NCI-H1694 (cell line): ENCODE measurements at places on chromosomes 3 and 15.

DNA sequence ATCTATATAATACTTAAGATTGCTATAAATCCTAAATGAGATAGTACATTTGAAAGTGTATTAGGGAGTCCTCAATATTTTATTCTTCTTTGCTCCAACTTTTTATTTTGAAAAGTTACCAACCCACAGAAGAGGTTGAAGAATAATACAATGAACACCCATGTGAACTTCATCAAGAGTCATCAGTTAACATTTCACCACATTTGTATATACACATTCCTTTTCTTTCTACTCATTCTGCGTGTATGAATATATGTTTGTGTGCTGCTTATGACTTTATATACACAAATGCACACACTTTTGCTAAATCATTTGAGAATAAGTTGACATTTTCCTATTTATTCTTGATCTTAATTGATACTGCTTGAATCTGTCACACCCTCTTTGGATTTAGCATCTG, 193.3 kb upstream of the CGNL1 start:
- DNase-seq = no peak

DNA sequence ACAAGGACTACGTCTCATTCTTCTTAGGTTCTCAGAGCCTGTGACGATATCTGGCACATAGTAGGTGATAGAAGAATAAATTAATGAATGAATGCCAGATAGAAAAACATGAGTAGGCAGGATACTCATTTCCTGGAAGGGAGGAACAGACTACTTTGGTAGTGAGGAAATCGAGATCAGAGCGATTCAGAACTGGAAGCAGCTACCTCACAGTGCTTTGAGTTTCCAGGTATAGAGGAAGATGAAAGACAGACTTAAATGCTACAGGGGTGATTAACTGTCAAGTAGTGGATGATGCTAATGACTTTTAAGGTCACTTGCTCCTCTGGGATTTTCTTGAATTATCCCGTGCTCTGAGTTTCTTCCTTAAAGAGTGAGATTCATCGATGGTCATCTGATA, 951.5 kb upstream of the CFAP20DC start:
- no peak for DNase-seq

GRCh38 chr15:50425219-50425618, 1.0 kb downstream of the USP8 start:
- DNase-seq = no peak

GRCh38 chr3:10627884-10628572, 122.6 kb upstream of the ATP2B2 start:
- no peak for DNase-seq

- DNase-seq = no peak
These were observed 6.1 kb upstream of the HGD start for GRCh38 chr3:120688121-120688520.

DNA sequence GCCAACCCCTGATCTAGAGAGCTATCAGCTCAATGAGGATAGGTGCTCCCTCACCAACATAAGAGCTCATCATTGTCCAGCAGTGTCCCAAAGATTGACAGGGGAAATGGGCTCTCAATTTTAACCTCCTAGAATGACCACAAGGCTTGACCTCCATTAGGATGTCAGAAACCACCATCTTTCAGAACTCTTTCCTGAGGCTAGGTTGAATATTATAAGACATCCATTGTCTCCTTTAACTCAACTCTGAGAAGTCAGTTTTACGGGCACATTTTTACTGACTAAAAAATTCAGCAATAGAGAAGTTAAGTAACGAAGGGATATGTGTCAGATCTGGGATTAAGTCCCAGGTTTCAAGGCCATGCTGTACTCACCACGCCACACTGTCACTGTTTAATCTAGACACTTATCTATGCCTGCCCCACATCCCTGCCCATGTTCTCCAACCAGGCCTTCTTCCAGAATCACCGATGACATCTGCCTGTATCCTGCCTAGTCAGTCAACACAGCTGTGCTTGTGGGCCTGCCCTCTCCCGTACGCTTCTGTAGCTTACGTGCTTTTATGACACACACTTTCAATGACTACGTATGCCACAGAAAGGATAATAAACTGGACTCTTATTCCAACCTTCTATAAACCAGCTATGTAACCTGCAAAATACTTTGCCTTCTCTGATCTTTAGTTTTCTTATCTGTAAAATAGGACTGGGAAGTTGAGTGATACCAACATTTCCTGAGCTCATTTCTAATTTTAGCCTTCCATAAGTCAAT, 17.1 kb upstream of the MUC13 start:
- DNase-seq = no peak

GRCh38 chr3:40690749-40691451, 166.1 kb downstream of the ZNF621 start:
- DNase-seq = no peak

DNA sequence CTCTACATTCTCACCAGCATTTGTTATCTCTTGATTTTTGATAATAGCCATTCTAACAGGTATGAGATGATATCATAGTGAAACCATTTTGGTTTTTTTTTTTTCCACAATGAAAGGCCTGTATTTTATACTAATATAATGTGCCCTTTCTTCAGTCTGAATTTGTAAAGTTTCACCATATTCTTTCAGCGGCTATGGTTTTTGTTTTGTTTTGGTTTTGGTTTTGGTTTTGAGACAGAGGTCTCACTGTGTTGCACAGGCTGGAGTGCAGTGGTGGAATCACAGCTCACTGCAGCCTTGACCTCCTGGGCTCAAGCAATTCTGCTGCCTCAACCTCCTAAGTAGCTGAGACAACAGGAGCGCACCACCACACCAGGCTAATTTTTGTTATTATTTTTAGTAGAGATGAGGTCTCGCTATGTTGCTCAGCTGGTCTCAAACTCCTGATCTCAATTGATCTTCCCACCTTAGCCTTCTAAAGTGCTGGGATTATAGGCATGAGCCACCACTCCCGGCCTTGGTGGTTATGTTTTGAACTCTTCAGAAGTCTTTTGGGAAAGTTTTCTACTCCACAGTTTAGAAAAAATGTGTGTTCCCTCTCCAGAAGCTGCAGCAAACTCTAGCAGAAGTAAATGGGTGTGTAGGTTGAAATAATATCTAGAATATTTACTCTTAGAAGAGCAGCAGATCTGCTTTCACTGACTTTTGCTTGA, 110.2 kb upstream of the UMPS start:
- DNase-seq = no peak

DNA sequence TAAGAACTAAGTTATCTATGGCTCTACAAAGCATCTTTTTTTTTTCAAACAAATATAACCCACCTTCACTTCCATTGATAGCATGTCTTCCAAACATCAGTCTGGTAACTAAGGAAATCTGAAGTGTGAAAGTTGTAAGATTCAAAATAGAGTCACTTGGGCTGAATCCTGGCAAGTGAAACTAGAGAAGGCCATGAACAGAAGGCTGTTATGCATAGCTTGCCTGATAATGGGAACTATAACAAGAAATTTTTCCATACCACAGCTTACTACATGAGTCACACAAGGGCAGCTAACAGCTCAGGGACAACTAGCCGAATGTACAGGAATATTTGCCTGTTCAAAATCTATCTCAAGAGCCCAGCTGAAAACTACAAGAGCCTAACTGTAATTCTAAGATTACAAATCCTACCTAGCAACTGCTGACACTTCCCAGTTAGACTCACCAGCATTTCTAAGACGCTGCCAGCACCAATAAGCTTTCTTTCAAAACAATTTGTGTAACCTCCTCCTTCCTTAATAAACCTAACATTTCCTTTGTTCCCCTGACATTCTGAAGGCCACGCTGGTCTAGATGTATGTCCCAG, 1066.5 kb downstream of the PLOD2 start:
- DNase-seq = no peak

DNA sequence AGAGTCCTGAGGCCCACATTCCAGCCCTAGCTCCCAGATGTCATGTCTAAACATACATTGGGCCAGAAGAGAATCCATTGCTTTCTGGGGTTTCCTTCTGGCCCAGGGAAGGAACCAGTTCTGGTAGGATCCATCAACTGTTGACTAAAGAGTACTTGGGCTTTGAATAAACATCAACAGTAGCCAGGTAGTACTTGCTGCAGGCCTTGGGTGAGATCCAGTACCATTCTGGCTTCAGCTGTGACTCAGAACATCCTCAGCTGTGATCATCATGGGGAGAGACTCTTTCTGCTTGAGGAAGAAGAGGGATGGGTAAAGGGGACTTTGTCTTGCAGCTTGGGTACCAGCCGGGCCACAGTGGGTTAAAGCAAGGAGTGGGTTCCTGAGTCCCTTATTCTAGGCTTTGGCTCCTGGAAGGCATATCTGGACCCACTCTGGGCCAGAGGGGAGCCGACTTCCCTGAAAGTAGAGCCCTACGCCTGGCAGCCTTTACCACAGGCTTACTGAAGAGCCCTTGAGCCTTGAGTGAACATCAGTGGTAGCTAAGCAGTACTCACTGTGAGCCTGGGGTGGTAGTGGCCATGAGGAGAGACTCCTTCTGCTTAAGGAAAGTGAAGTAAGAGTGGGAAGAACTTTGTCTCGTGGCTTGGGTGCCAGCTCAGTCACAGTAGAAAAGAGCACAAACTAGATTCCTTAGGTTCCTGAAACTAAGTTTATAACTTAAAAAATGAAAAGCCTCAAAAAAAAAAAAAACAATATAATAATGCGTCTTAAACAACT, 128.3 kb downstream of the GOLIM4 start:
- DNase-seq = no peak

- DNase-seq = no peak
These were observed 363.5 kb upstream of the NECTIN3 start for GRCh38 chr3:110708156-110708555.

DNA sequence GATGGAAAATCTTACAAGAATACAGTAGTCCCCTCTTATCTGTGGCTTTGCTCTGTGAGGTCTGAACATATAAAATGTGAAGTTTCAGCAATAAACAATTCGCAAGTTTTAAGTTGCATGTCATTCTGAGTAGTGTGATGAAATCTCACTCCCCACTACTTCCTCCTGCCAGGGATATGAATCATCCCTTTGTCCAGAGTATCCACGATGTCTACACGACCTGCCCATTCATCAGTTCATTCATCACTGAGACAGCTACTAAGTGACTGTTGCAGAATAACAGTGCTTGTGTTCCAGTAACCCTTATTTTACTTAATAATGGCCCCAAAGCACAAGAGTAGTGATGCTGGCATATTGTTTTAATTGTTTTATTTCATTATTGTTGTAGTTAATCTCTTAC, 489.2 kb upstream of the UBE2E2 start:
- no peak for DNase-seq

DNA sequence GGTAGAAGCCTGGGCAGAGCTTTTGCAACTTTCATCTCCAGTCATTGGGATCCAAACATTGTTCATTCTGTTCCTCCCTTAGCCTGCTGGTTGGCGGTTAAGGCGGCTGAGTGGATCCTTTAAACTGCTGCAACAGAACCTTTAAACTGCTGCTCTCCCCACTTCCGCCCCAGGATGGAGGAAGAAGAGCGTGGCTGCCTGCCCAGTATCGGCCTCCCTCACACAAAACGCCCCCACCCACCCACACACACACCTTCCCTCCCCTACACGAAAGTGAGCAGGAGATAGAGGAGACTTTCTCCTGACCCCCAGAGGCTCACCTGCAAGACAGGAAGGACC, 460 bp upstream of the ZMAT3 start:
- no peak for DNase-seq

DNA sequence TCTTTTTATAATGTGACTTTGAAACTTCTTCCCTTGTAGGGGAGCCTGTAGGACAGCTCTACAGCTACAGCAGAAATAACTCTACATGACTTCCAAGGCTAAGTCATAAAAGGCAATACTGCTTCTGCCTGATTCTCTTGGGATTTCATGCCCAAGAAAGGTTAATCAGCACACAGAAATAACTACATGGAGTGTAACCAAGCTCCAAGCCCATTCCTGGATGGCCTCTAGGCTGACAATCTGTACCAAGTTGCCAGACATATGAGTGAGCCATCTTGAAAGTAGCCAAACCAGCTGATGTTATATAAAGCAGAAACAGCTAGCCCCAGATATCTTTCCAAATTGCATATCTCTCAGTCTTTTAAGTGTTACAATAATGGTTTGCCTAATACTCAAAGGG, 75.8 kb upstream of the OSTN start:
- DNase-seq = no peak

DNA sequence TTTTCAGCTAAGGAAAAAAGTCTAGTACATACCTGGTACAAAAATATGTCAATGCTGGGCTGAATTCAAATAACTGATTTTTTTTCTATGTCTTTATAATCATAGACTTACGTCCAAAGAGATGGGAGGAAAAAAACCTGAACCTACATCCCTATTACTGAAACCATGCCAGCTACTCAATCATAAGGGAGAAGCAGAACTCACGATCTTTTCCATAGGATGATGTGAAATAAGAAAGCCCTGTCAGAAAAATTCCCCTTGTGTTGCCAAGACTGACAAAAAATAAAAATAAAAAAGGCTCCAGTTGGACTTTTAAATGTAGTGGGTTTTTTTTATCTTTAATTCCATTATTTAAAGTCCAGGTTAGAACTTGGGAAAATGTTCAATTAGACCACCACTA, 3.3 kb downstream of the MSL2 start:
- no peak for DNase-seq

- no peak for DNase-seq
These were observed 23.0 kb downstream of the CP start for GRCh38 chr3:149198611-149199010.

- no peak for DNase-seq
These were observed 296.2 kb downstream of the NEK10 start for GRCh38 chr3:27072810-27073651.

DNA sequence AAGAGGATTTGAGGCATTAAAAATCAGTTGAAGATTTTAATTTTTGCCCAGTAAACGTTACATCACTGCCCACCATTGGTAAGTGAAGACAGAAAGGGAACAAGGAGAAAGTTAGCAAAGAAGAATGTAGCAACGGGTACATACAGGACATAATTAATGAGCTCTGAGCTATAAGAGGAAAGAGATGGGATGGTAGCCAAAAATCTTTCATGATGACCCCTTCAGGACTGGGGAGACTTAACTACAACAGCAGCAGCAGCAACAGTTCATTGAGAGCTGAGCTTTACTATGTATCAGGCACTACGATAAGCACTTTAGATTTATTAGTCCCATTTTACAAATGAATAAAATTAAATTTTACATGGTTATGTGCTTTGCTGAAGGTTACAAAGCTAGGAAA, 18.4 kb downstream of the EMC4 start:
- no peak for DNase-seq

- DNase-seq = no peak
These were observed 35.2 kb downstream of the PYGO1 start for GRCh38 chr15:55552926-55553325.

DNA sequence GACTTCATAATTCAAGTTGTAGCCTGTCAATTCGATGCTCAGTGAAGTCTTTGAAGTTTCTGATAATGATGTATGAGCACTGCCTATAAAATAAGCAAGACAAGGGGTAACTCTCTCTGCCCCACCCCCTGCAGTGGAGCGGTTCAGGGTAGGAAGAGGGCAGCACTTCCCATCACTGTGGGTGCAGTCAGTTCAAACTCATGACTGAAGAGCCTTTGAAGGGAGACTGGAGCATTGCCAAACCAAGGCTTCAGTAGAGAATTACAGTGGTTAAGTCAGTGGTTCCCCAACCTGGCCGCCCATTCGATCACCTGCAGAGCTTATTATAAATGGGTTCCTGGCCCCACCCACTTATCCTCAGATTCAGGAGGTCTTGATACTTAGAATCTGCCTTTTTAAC, 190.6 kb downstream of the SHQ1 start:
- DNase-seq = no peak

- no peak for DNase-seq
These were observed 11.0 kb upstream of the CSRNP1 start for GRCh38 chr3:39164414-39164813.

GRCh38 chr3:101870138-101870537, 20.8 kb downstream of the NFKBIZ start:
- no peak for DNase-seq
